Activated naive CD4-positive, alpha-beta T cell (primary cell): ENCODE measurements at places on chromosomes 6 and 20.
A peak's percentile ranks its signal among the peaks of the same experiment; 100 is the strongest.

DNA sequence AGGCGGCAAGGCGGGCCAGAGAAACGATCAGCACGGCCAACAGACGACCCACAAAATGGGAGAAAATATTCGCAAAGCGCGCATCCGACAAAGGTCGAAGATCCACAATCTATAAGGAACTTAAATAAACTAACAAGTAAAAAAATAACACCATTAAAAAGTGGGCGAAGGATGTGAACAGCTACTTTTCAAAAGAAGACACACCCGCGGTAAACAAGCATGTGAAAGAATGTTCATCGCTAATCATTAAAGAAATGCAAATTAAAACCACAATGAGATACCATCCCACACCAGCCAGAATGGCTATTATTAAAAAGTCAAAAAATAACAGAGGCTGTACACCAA is 117.8 kb upstream of the SIRPA start:
- DNase-seq = no peak

GRCh38 chr6:97508646-97509045 is 225.6 kb upstream of the MMS22L start:
- DNase-seq = no peak

GRCh38 chr20:16930656-16931055 is 182.5 kb downstream of the OTOR start:
- no peak for DNase-seq

GRCh38 chr6:144697369-144697760 is 412.2 kb downstream of the UTRN start:
- no peak for DNase-seq

DNA sequence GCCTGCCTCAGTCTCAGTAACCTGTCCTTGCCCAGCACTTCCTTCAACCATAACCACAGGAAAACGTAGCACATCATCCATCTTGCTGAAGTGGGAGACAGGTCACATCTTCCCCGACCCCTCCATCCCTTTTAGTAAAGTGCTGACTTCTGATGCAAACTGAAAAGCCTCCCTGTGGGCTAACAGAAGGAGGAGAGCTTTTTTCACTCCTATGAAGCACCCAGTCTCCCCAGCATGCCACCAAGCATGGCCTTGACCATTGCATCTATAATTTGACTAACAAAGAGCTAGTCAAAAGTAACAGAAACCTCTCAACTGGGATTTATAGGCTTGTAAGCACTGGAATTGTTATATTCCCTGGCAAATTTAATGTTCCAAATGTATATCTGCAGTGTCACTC is 288.9 kb upstream of the IRAK1BP1 start:
- no peak for DNase-seq

GRCh38 chr6:159279790-159280277 is 110.6 kb downstream of the FNDC1 start:
- no peak for DNase-seq

DNA sequence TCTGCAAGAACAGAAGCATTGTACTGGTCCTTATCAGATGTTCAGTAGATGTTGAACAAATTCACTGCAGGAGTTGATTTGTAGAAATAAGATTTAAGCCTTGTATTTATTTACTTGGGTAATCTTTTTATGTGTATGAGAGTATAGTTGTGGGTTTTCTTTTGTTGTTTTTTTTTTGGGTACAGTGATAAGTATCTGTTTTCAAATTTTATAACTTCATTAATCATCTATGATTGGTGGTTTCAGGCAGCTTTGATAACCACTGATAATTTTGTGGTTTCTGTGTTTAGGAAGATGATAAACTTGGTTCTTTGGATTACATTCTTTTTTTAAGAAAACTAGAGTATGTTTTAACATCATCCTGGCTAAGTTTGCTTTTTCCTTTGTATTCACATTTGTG is 2.8 kb downstream of the AFDN start:
- no peak for DNase-seq

DNA sequence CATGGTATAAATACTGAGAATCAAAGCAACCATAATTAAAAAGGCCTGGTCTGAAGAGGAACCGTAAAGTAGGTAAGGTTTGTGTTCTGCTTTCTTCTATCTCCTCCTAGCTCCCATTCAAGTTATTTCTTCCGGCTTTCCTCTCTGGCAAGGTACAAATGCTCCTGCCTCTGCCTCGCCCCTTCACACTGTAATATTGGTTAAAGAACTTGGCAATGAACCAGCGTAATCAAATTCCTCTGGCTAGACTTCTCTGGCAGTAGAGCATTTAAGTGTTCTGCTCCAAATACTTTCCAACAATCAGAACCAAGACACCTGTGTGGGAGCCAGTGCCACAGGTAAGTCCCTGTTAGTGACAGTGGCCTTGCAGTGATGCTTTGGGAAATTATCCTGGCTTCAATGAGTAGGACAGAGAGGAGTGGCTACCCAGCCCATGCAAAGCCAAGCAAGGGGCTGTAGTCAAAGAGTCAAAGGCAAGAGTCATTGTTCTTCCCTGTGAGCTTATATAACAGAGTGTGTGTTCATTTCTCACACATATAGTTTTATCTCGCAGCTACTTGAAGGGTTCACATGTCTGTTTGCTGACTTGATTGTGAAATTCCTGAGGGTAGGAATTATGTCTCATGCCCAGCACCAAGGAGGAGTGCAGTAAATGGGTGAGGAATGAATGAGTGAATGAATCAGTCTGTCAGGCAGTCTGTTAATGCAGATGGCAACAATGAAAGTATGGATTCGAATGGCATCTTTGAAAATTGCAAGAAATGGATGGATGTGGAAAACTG is 329.3 kb downstream of the NRN1 start:
- no peak for DNase-seq

GRCh38 chr20:63121749-63122405 is 94.1 kb downstream of the YTHDF1 start:
- DNase-seq = no peak

GRCh38 chr20:62275219-62275618 is 27.6 kb upstream of the ADRM1 start:
- no peak for DNase-seq

DNA sequence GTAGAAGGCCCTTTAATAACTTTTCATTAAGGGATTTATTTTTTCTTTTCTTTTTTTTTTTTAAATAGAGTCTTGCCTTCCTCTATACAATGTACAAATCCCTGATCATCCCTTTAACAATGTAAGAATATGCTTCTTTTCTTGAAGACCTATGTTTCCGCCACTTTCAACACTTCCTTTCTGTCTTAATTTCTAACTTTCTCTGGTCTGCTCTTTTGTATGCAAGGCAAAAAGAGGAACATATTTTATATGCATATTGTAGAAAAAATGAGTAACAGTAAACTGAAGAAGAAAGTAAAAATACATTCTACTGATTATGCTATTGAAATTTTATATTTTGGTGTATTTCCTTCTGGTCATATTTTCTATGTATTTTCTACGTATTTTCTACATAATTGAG is 484.7 kb downstream of the TFAP2B start:
- no peak for DNase-seq

- no peak for DNase-seq
Measured at GRCh38 chr6:19035461-19036195, 648.5 kb downstream of the RNF144B start.

DNA sequence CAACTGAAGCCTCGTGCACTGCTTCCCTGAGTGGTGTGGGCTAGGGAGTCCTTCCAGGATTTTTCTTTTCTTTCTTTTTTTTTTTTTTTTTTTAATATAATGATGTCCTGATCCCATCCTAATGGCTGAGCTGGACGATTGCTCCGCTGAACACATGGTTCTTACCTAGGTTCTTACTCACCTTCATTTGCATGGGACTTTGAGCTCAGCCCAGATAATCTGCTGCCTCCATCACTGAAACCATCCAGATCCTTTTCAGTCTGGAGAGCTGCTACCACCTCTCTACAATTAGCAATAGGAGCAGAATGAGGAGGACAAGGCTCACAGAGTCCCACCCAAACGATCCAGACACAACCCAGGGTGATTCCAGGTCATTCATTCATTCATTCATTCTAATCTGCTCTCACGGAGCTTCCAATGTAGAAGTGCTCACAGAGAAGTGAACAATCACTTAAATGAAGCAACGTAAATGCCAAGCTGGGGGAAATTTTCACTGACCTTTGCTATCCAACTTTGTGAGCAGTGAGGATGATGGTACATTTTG is 246.3 kb upstream of the RREB1 start:
- no peak for DNase-seq

DNA sequence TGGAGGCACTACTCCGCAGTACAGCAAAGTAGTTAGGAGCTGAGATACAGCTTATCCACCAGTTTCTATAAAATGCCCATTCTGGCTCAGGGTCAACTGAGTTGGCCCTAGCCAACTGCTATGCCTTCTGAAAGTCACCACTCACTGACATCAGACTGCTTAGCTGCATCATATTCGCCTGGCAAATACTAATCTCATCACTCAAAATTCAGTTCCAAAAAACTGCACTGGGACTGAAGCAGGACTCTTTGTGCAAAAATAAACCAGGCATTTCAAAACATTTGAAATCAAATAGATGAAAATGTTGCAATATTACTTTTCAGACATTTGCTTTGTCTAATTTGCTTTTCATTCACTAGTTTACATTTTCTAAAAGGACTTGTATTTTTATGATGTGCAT is 230.0 kb downstream of the ALDH8A1 start:
- DNase-seq = no peak

GRCh38 chr6:43859213-43859612 is 89.2 kb downstream of the VEGFA start:
- no peak for DNase-seq

GRCh38 chr20:39946053-39946810 is 742.8 kb downstream of the MAFB start:
- DNase-seq = no peak

GRCh38 chr6:42978487-42978838 is 518 bp downstream of the PEX6 start:
- no peak for DNase-seq

GRCh38 chr6:158707821-158708195 is 58.0 kb downstream of the SYTL3 start:
- no peak for DNase-seq

GRCh38 chr6:169795196-169795595 is 43.8 kb downstream of the ERMARD start:
- DNase-seq = no peak

DNA sequence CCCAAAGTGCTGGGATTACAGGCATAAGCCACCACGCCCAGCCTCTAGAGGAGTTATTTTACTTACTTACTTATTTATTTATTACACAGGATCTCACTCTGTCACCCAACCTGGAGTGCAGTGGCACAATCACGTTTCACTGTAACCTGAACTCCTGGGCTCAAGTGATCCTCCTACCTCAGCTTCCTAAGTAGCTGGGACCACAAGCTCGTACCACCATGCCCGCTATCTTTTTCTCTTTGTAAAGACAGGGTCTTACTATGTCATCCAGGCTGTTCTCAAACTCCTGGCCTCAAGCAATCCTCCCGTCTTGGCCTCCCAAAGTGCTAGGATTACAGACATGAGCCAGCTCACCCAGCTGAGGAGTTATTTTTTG is 1.6 kb upstream of the TRIB3 start:
- DNase-seq = no peak

DNA sequence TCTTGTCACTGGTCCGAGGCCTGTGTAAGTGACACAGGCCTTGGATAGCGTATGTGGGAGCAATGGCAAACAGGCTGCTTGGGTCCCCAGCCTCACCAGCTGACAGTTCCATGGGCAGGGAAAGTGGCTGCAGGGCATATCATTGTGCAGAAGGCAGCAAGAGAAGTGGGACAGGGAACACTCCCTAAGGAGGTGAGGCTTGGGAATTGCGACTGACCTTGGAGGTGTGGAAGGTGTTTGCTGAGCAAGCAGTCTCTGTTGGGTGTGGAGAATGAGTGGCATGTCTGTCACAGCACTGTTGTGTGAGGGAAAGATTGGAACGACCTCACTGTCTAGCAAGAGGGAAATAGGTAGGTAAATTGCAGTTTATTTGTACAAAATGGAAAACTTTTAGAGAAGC is 16.8 kb downstream of the POFUT1 start:
- no peak for DNase-seq

GRCh38 chr20:50186151-50186885 is 4.3 kb upstream of the CEBPB start:
- DNase-seq = peak; percentile 88

DNA sequence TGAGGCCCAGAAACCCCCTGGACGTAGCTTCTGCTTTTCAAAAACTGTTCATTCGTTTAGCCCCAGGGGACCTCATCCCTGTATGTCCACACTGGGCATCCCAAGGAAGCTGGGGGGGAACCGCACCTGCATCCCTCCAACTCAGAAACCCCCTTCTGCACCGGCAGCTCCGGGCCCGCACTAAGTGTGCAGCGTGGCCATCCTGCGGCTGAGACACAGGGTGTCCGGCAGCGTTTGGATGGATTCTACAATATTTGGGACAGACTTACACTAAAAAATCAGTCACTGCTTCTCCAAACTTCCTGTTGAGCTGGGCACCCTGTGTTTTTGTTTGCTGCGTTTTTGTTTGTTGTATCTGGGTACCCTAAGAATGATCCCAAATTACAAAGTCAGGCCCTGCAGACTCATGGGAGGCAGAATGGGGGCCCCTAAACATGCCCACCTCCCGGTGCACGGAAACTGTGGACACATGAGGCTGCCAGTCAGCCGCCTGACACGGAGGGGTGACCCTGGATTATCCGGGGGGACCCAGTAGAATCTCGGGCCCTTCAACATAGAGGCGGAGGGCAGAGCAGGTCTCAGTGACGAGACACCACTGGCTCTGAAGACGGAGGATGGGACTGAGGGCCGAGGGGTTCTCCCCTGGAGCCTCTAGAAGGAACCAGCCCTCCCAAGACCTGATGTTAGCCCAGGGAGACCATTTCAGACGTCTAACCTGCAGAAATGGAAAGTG is 88.2 kb upstream of the BHLHE23 start:
- DNase-seq = no peak

DNA sequence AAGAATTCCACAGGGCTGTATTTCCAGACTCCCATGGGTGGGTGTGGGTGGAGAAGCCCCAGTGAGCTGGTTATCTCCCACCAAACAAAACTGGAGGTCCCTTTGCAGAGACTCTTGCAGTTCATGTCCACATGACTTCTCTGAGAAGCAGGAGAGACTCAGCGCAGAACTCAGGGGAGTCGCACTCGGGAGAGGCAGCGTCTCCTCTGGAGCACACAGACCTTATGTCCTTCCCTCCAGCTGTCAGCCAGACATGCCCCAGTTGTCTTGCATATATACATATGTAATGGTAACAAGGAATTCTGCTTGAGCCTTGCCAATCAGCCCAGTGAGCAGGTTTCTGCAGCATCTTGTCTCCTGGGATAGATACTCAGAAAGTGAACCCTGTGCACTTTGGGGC is 23.8 kb downstream of the MYT1 start:
- no peak for DNase-seq

- no peak for DNase-seq
Measured at GRCh38 chr20:7136886-7137285, 369.4 kb downstream of the BMP2 start.

DNA sequence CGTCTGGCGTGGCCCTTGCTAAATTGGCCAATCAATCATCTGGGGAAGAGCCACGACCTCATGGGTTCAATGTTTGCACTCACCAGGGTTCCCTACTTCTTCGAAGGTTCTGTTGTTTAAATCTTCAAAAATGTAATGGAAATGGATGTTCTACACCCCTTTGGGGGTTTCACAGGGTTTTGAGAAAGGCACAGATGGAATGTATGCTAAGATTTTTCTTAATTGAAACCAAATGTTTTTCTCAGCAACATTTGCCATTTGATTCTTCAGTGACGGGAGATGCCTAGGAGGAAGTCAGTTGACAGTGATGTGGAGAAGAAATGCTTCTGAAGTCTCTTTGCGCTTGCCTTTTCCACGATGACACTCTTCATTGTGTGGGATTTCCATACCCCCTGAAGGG is 312.3 kb downstream of the ESR1 start:
- no peak for DNase-seq
